ENCODE measurements at places on chromosomes 1 and 21. TPM values are rescaled to one million over a fixed set of nuclear protein-coding genes. Genes with fewer than 3 reads are reported as not detected.

PCAT6 gene
- not detected for total RNA-seq

CD244 gene
- not detected for total RNA-seq

TMCO4 gene
- total RNA-seq: 0.31 TPM

NCF2 gene
- total RNA-seq: 4.8 TPM

TTC22 gene
- 0.16 TPM for total RNA-seq

DNA sequence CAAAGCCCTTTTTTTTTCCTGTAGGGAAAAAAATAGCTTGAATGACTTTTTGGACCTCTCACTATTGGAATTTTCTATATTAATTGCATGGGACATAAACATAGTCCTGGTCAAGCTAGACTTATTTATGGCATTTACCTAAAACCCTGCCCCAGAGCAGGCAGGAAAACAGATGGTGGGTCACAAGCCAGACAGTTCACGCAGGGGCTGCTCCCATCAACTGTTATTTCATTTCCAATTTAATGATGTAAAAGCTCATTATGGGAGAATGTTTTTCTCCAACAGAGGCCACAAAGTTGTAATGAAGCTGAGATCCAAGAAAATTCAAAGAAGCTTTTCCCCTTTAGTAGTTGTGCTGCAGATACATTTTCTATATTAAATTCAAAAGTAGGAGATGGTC is 99.2 kb downstream of the SGIP1 start:
- no peak for DNase-seq

- DNase-seq: no peak
These were observed 438.3 kb downstream of the CAMTA1 start for GRCh38 chr1:7223334-7224080.

DNA sequence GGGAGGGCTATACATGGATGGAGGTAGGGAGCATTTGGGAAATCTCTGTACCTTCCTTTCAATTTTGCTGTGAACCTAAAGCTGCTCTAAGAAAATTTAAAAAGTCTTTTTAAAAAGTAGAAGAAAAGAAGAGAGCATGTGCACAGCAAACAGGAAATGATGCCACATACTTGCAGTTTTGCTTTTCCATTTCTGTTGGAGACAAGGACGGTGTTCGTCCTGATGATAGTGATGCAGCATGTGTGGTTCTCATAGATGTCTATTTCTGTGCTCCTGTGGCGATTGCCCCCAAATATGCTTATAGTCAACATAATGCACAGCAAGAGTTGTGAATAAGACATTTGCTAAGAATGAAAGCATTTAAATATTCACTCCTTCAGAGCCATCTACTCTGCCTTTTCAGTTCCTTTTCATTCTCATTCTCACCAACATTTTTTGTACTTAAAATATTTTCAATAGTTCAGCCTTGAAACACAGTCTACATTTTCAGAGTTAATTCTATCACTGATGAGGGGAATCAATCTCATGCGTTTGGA is 66.6 kb downstream of the LRRC8C start:
- DNase-seq: no peak

DNA sequence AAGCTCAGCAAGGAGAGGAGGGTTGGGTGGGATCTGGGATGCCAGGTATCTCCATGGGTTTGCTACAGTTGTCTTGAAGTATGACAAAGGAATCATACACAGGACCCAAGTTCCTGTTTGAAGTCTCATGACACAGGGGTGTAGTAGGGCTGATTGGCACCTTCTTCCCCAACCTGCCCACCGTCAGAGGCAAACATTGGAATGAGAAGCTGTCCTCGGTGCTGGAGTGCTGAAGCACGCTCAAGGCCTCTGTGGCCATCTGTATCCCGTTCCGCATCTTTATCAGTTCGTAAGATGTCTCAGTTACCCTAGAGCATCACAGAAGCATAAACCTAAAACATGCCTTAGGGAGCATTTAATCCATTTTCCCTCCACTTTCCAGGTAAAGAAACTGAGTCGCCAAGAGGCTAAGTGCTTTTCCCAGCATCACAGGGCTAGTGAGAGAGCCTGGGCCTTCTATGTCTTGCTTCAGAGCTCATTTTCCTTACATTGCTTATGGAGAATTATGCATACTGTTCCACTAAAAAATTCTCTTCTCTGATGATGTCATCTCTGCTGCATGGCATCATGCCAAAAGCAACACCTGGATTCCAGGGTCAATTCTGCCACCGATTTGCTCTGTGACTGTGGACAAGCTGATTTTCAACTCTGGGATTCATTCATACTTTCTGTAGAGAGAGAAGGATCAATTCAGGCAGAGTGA is 34.2 kb downstream of the VWA5B1 start:
- no peak for DNase-seq

DNA sequence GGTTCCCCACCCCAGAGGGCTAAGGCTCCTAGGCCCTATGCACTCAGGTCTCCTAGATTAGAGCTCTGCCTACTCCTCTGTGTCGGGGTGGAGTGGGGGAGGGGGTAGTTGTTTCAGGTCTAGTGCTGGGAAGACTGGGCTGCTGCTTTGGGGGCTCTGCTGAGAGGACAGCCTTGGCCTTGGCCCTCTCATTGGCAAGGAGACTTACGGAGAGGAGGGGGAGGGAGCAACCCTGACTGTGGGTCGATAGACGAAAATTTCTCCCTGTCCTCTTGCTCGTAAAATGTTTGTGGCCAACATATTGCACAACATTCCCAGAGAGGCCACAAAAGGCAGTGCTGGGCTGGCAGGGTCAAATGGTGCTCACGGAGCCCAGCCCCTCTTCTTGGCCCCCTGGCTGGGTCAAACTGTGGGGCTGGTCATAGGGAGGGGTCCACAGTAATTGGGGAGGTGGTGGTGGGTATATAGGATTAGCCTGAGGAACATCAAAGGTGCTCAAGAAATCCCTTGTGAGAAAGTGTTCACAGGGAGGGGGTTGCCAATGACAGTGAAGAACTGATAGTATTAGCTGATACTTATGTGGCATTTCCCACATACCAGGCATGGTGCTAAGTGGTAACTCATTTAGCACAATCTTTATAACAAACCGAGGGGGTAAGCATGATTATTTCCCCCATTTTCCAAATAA is 8.5 kb upstream of the DMBX1 start:
- DNase-seq: no peak

GRCh38 chr1:2476061-2476999 is at the start of gene PLCH2:
Gene PLCH2 (plus strand): TSS chr1:2476289. CDS start chr1:2476589, 300 bp downstream.
- no peak for DNase-seq

DNA sequence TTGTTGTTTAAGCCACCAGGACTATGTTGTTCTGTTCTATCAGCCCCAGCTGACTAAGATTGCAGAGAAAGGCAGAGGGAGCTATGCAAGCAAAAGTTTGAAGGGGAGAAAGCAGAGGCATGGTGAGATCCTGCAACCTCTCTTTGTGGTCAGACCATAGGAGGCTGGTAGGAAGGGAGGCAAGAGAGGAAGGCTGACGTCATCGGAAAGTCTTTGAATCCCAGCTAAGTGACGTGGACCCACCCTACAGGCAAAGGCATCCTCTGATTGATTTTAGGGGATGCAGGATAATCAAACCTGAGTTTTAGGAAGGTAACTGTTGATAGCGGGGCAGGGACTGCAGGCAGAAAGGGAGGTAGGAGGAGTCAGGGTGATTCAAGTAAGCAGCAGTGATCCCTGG is 23.3 kb upstream of the TNNI1 start:
- DNase-seq: no peak

DNA sequence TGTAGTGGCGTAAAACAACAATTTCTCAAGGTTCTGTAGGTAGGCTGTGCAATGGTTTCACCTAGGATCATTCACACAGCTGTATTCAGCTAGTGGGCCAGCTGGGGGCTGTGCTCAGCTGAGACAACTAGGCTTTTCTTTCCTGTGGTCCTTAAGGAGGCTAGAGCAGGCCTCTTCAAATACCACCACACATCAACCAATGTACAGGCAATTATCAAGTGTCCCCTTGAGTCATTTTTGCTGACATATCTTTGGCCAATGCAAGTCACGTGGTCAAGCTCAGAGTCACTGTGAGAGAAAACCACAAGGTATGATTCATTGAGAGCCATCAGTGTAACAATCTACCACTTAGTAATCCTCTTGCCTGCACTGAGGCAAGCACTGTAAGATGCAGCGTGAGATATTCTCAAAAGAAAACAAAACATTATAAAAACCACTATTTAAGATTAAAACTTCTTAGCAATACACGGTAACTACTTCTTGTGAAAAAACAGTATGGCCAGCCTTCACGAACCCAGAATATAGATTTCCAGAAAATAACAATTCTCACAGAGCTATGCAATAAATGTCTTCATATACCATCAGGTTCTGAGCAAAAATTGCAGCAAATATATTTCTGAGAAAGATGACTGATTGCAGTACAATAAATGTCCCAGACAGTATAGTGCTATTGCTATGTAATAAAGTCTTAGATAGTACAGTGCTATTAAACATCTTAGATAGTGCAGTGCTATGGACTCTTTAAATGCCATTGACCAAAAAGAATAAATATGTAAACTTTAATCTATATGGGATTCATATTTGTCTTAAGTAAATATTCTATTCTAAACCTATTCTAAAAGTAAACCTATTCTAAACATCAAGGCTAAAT is 55.3 kb downstream of the NME7 start:
- no peak for DNase-seq

All from occipital lobe (tissue), 3 donors.